Adrenal gland (tissue), 19 donors: ENCODE measurements at places on chromosomes 3 and 15. TPM values are rescaled to one million over a fixed set of nuclear protein-coding genes. Genes with fewer than 3 reads are reported as not detected.
A peak's percentile ranks its signal among the peaks of the same experiment; 100 is the strongest.

- DNase-seq = no peak
- no peak overlapping the region for H3K27ac ChIP-seq
- H3K4me3 ChIP-seq = no peak overlapping the region
- no peaks in the 10 kb centered on the region for H3K27me3 ChIP-seq
Observed at GRCh38 chr15:27690290-27690689, 408.8 kb downstream of the OCA2 start.

GRCh38 chr3:159892171-159892795 is 96.4 kb upstream of the IL12A start:
- H3K36me3 ChIP-seq = no peaks in the 10 kb centered on the region
- no peaks in the 10 kb centered on the region for H3K4me1 ChIP-seq
- no peaks in the 10 kb centered on the region for H3K27me3 ChIP-seq

DNA sequence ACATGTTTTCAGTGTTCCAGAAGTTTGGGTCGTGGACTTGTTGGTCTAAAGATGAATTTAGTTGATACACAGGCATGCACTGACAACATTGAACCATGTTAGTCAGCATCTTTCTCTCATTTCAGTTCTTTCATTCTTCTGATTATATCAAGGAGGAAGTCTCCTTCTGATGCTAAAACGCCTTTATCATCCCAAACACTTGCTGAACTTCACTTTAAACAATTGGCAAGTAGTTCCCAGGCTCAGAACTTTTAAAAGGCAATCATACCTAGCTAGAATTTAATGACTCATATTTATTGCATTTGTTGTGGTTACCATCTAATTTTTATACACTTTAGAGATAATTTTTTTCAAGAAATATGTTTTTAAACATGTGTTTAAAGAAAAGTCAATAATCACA is 15.9 kb downstream of the LMCD1 start:
- no peaks in the 10 kb centered on the region for H3K36me3 ChIP-seq
- H3K27me3 ChIP-seq = no peaks in the 10 kb centered on the region
- peaks cover 5% of the 10 kb centered on the region for H3K4me1 ChIP-seq

- H3K27me3 ChIP-seq = no peaks in the 10 kb centered on the region
- H3K36me3 ChIP-seq = no peaks in the 10 kb centered on the region
- no peak overlapping the region for H3K27ac ChIP-seq
- no peak overlapping the region for H3K4me3 ChIP-seq
Observed at GRCh38 chr3:37229291-37229690, 54.9 kb upstream of the LRRFIP2 start.

- H3K27me3 ChIP-seq = no peaks in the 10 kb centered on the region
- peak; percentile 31 for DNase-seq
- peak overlapping the region; percentile 98 for H3K27ac ChIP-seq
- H3K4me3 ChIP-seq = peak overlapping the region; percentile 49
- H3K36me3 ChIP-seq = no peaks in the 10 kb centered on the region
- H3K4me1 ChIP-seq = peaks cover 25% of the 10 kb centered on the region
Observed at GRCh38 chr15:44535523-44536301, 1.2 kb upstream of the EIF3J start.

DNA sequence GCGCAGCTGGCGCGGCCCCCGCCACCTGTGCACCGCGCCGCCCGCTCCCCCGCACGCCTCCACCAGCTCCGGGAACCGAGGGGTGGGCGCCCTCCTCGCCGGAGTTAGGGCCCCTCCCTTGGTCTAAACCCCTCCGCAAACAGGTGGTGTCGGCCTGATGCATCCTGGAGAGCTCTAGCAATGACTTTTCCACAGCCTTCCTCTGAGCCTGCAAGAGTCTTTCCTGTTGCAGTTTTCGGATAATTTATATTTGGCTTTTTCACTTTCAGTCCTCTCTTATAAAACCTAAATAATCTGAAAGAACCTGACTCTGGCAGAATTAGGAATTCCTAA is 334 bp upstream of the IGSF11 start:
- no peak for DNase-seq
- peak overlapping the region; percentile 48 for H3K4me3 ChIP-seq
- H3K27ac ChIP-seq = no peak overlapping the region
- H3K27me3 ChIP-seq = no peaks in the 10 kb centered on the region
- H3K36me3 ChIP-seq = no peaks in the 10 kb centered on the region

DNA sequence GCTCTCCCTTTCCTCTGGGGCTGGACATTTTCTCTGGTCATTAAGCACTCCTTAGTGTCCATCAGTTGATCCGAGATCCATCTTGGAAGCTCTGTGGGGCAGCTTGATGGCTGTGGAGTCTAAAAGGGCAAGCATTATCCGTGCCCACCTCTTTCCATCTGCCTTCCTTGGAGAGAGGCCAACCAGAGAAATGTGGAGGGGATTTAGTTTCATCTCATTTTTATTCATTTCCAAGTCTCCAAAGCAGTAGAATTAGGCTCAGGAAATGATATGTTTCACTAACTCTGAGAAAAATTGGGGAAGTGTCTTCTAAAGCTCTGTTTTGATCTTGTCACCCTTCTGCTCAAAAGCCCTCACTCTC is 95.9 kb upstream of the KLHL25 start:
- no peak overlapping the region for H3K27ac ChIP-seq
- no peaks in the 10 kb centered on the region for H3K36me3 ChIP-seq
- no peak for DNase-seq
- H3K27me3 ChIP-seq = peaks cover 5% of the 10 kb centered on the region
- no peaks in the 10 kb centered on the region for H3K4me1 ChIP-seq

- no peak for DNase-seq
- H3K27ac ChIP-seq = no peak overlapping the region
- no peaks in the 10 kb centered on the region for H3K36me3 ChIP-seq
Observed at GRCh38 chr3:14352002-14352627, 50.3 kb upstream of the SLC6A6 start.

- H3K4me1 ChIP-seq = no peaks in the 10 kb centered on the region
- no peak overlapping the region for H3K27ac ChIP-seq
- no peaks in the 10 kb centered on the region for H3K27me3 ChIP-seq
Observed at GRCh38 chr3:162743091-162743490, 1246.5 kb downstream of the OTOL1 start.

- H3K36me3 ChIP-seq = no peaks in the 10 kb centered on the region
- no peak overlapping the region for H3K4me3 ChIP-seq
- no peak overlapping the region for H3K27ac ChIP-seq
- no peaks in the 10 kb centered on the region for H3K4me1 ChIP-seq
- H3K27me3 ChIP-seq = no peaks in the 10 kb centered on the region
Observed at GRCh38 chr3:168155303-168155702, 59.6 kb upstream of the GOLIM4 start.

DNA sequence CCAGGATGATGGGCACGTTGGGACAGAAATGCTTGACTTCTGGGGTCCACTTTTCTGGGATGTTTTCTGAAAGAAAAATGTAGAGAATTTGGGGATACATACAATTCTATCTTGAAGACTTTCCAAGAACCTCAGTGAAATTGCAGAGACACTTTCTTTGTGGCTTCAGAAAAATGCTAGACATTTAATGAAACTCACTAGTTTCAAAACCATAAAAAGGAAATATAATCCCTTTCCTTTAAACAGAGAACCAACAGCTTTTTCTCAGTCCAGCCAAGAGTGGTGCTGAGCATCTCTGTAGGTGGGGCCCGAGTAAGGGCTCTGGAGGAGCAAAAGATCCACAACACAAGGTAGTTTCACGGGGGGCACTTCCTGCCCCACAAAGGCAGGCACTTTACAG is 4.4 kb upstream of the GPX1 start:
- DNase-seq = no peak
- peaks cover 16% of the 10 kb centered on the region for H3K4me1 ChIP-seq
- no peak overlapping the region for H3K4me3 ChIP-seq
- H3K36me3 ChIP-seq = no peaks in the 10 kb centered on the region
- no peaks in the 10 kb centered on the region for H3K27me3 ChIP-seq

DNA sequence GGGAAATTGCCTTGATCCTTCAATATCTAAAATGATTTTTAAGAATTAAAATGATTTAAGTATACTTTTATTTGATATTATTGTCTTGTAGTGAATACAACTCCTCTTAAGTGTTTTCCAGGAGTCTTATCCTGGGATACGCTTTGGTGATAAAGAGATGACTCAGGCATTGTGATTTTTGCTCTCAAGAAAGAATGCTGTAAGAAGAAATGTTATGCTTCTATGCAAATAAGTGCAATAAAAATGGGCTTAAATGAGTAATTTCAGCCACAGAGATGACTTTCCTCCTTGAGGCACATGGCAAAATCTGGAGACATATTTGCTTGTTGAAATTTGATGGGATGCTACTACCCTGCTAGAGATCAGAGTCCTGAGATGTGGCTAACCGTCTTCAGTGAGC is 358.6 kb upstream of the BCHE start:
- no peak for DNase-seq
- no peak overlapping the region for H3K4me3 ChIP-seq
- no peaks in the 10 kb centered on the region for H3K36me3 ChIP-seq

The GASK1A gene
- 2.9 TPM for total RNA-seq

The C3orf22 gene
- total RNA-seq = not detected

The MYO5C gene
- 6.6 TPM for total RNA-seq

The PCOLCE2 gene
- total RNA-seq = 8.3 TPM

The TMEM108 gene
- 38.0 TPM for total RNA-seq

The LIPC gene
- not detected for total RNA-seq

The PTX3 gene
- total RNA-seq = 0.72 TPM

The FAM131A gene
- 36.7 TPM for total RNA-seq

The NKTR gene
- 114 TPM for total RNA-seq

The NRG4 gene
- 2.4 TPM for total RNA-seq

The HTR3E gene
- total RNA-seq = not detected

The C3orf70 gene
- 1.6 TPM for total RNA-seq
